SK-N-SH treated with all-trans-retinoic acid at 6 μM for 48 hours (cell line): ENCODE measurements at places on chromosomes 12 and 14.
A peak's percentile ranks its signal among the peaks of the same experiment; 100 is the strongest.

GRCh38 chr12:13104409-13104808, 942 bp upstream of the GSG1 start:
- ATAC-seq: no peak

DNA sequence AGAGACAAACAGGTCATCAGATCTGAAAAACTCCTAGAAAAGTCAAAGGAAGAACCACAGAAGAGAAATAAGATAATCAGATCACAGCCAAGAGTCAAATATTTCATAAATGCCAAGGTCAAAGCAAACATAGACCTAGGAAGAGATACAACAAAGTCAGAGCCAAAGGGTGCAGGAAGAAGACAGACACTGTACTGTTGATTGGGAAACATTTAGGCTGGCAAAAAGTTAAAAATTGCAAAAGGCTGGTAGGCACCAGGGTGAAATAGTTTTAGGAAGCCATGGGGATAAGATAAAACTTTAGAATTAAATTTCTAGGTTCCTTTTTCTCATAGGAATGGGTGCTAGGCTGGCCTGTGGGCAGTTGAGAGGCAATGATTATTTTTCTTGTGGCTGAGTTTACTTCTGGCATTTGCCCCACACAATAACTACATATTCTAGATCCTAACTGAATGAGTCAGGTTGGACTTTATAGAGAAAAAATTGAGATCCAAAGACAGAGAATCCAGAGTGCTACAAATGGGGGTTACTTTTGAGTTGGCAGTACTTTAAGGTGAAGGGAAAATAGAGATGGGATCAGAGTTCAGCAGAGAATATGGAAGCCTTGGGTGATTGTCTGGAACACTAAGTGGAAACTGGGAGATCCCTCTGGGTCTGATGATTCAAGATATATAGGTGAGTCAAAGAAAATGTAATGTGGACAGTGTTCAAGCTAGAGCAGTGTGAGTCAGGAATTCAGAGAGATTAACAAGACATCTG, 215.5 kb downstream of the C12orf50 start:
- peak; percentile 71 for ATAC-seq

DNA sequence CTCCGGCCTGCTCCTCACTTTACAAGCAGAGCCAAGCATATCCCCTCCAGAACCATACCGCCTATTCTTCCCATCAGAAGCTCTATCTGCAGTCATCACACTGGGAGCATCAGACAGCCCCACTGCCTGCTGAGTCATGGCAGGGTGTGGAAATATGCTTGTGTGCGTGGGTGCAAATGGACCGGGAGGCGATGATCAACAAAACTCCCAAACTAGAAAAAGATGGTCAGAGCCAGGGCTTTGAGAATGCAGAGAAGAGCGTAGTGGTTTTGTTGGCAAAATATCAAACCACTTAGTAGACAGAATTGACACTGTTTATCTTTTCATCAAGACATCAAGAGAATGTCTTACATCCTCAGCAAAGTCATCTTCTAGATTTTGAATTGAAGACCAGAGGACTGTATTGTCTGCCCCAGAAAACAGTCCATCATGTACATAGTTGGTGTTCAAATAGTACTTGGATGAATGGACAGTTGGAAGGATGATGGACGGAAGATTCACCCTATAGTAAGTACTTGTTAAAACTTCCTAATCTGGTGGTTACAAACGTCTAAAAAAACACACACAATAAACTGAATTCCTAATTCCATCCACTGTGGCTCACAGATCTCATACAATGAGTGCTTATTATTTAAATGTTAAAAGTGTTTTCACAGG, 54.9 kb downstream of the VWF start:
- ATAC-seq: peak; percentile 76

- ATAC-seq: no peak
Observed at GRCh38 chr14:55867719-55868118, 250.5 kb upstream of the PELI2 start.

- ATAC-seq: no peak
Observed at GRCh38 chr14:92770484-92770883, 22.1 kb upstream of the LGMN start.

DNA sequence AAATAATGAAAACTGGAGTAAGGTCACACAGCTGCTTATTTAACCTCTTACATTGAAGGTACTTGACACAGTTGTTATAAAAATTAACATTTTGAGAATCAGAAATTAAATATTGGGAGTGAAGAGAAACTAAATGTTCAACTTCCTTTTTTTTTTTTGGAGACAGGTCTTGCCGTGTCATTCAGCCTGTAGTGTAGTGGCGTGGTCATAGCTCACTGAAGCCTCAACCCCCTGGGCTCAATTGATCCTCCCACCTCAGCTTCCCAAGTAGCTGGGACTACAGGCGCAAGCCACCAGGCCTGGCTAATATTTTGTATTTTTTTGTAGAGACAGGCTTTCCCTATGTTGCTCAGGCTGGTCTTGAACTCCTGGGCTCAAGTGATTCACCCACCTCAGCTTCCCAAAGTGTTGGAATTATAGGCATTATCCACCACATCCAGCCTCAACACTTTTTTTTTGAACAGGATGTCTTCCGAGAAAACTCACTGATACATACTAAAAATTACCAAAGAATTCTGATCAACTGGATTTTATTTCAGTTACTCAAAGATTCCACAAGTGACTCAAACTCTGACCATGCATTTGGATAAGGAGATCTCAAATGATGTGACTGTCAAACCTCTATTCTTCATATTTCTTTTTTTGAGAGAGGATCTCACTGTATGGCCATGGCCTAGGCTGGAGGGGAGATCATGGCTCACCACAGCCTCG, 35.4 kb downstream of the SGPP1 start:
- no peak for ATAC-seq

DNA sequence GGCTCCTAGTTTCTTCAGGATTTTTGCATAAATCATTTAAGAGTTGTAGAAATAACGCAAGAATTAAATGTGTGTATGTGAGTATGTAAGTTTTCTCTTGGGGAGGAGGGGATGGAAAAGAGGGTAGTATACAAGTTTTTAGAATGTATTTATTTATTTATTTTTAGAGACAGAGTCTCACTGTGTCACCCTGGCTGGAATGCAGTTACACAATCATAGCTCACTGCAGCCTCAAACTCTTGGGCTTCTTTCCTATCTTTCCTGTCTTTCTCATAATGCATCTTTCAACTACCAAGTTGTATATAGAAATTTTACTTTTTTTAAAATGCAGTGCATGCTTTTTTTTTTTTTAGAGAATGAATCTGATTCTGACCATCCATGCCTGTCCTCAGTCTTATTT, 269.0 kb upstream of the GARIN2 start:
- no peak for ATAC-seq

DNA sequence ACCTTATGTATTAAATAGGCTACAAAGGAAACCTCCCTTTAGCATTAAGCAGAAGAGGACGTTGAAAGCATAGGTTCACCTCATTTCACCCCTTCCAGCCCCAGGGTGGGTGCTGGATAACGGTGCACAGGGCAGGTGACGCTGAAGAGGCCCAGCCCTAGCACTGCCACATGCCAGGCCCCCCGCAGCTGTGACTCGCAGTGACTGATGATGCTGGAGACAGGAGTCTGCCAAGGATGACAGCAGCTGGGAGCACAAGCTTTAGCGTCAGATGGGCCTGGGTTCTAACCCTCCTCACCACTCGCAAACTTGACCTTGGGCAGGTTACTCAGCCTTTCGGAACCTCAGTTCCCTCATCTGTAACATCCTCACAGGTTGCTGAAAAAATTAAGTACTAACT, 76.7 kb downstream of the TBK1 start:
- no peak; the same call in 2 of the 3 replicates for ATAC-seq

- ATAC-seq: no peak
Observed at GRCh38 chr14:98077176-98077575, 1194.8 kb downstream of the BCL11B start.

DNA sequence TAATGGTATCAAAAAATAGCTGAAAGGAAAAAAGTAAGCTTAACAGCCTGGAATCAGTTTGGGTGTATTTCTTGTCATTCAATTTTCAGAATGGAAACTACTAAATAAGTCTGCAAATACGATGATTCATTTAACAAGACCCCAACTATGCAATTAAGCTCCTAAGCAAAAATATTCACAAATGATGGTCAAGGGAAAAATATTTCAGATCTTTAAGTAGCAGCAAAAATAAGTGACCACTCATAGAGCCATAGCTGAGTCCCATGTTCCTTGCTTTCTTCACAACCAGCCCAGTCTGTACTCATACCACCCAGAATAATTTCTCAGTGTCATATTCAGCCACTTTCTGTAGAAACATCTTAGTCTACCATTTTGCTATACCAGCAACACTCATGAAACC, 185.4 kb downstream of the PPM1H start:
- ATAC-seq: no peak

DNA sequence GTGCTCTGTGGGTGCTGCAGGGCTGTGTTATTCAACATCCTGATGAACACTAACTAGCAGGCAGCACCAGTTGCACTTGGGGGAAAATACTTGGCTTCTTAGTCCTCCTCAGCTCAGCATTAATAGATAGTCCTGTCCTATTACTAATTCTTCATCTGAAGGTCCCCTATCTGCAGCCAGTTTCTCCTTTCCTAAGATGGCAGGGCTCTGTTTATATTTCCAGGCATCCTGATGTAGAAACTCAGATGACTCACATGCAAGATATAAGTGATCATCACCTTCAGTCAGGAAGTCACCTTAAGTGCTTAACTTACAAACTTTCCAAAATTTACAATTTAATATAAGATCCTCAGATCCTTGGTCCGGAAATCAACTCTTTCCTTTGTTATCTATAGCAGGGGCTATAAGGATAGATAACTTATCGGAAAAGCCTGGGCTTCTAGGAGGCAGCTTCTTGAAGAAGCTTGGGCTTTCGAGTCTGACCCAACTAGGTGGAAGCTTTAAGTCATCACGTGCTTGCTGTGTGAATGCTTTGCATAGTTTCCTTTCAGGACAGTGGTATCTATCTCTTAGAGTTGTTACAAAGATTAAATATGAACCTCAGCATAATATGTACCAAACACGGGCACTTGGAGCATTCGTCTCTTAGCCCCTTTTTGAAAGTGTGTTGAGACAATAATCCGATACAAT, 181.0 kb upstream of the GRIP1 start:
- no peak for ATAC-seq

DNA sequence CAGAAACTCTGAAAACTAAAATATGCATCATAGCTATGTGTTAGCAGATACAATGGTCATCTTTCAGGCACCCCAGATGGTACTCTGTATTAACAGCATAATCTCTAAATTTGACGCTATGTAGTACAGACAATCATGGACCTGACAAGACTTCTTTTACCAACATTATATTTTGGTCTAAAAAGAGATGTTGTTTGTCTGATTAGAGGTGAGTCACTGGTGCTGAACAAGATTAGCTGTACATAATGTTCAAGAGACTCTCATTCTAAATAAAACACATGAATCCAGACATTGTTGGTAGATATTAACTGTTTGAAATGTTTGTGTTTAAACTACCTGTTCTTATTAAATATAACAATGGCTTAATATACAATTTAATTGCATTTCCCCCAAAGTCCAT, 146.4 kb upstream of the LMNTD1 start:
- peak; percentile 61 for ATAC-seq

GRCh38 chr14:33946679-33947476, 4.0 kb downstream of the EGLN3 start:
- ATAC-seq: no peak

DNA sequence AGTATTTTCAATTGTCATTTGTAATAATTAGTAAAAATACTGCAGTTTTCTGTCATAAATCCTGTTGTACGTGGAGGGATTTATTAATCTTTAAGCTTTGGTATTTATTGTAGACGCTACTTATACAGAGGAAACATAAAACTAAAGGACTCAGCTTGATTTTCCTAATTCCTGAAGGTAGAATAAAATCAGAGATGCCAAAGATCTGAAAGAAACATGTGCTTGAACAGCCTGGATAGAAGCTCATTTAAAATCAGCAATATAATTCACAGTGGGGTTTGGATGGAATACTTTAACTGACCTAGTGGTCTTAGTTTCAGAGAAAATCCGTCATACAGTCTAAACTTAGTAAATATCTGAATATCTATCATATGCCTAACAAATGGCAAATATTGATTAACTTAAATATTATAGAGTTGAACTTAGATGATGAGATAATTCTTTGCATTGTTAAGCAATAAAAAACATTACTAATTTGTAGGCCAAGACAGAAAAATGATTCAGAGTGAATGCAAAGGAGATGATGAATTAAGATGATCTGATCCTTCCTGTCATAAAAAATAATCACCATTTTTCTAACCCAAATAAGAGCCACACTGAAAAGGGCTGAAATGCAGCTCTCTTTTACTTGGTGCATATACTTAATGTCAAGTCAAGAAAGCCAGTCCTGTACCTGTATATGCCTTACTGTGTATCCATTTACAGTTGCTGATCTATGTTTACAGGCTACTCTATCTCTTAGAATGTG, 397.1 kb upstream of the DCN start:
- no peak; the same call in 2 of the 3 replicates for ATAC-seq

- ATAC-seq: no peak
Observed at GRCh38 chr12:92049403-92049802, 96.2 kb downstream of the BTG1 start.

- ATAC-seq: no peak
Observed at GRCh38 chr12:103994235-103994634, 28.6 kb downstream of the TDG start.

GRCh38 chr14:90692061-90692460, 124.2 kb downstream of the TTC7B start:
- ATAC-seq: no peak

DNA sequence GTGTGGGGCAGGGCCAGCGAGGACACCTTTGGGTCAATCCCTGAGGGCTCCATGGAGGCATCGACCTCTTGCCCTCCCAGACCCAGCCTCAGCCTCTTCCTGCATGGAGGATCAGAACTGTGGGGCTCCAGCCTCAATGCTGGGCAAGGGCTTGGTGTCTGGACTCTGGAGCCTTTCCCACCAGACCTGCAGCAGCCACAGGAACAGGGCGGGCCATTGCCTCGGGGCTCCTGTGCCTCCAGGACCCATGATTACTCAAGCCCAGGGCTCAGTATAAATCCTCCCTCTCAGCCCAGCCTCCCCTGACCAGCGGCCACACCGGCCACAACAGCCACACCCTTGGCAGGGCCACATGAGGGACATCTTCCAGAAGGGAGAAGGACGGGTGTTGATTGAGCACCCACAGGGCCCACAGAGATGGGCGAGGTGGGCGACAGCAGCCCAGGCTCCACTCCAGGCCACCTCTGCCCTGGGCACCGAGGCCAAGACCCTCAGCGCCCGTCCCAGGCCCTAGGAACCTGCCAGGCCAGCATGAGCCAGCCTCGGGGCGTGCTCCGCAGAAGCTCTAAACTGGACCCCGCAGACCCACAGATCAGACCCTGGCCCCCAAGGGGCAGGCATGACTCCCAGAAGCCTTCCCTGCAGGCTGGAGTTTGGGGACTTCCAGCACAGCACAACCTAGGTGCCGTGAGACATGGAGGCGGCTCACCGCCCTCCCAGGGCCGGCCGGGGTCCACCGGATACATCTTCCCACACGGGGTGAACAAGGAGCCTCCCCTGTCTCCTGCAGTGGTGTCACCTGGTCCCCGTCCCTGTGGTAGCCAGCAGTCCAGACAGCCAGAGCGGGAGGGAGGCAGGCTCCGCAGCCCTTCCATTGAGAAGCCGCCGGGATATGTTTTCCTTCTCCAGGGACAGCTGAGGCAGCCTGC, 25.1 kb downstream of the NCOR2 start:
- peak; percentile 2; the same call in 1 of the 3 replicates for ATAC-seq

GRCh38 chr12:42565633-42566032, 23.9 kb downstream of the PRICKLE1 start:
- peak; percentile 40; the same call in 1 of the 3 replicates for ATAC-seq

GRCh38 chr12:94593822-94594442, 56.4 kb downstream of the TMCC3 start:
- no peak for ATAC-seq

- ATAC-seq: peak; percentile 53
Observed at GRCh38 chr14:105028251-105028927, 7.5 kb upstream of the CDCA4 start.

GRCh38 chr12:89983622-89984021, 275.0 kb upstream of the ATP2B1 start:
- no peak for ATAC-seq

GRCh38 chr14:93619176-93619793, 169.0 kb downstream of the PRIMA1 start:
- ATAC-seq: peak; percentile 50; the same call in 1 of the 3 replicates
